ENCODE measurements at places on chromosomes 7 and 10.

DNA sequence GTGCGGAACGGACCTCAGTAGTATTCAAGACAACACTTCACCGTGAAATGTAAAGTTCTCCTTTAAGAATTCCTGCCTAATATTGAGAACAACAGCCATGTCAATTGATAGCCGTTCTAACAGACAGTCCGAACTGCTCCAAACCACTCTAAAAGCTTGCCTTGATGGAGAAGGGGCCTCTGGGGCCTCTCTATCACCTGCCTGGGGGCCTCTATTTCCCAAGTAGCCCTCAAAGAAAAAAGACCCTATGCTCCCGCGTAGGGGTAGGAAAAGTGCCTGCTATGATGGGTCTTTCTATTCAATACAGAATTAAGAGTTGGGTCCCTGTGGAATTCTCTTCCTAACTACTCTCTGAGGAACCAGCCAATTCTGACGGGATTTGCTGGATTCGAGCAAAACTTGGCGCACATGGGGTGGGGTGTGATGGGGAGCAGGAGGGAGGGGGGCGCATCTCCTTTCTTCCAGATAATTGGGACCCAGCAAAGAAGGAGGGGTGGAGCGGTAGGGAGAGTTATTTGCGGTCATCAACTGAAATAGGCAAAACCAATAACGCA is 8.3 kb upstream of the DLX6 start:
- DNase-seq = no peak

GRCh38 chr10:126892226-126893175 is 12.7 kb upstream of the DOCK1 start:
- no peak for DNase-seq

- peak; percentile 86 for DNase-seq
These were observed 104.3 kb upstream of the CAV2 start for GRCh38 chr7:116395141-116395791.

GRCh38 chr7:47292832-47293309 is 289.0 kb downstream of the TNS3 start:
- DNase-seq = no peak

GRCh38 chr10:110323503-110323902 is 18.8 kb upstream of the SMNDC1 start:
- DNase-seq = peak; percentile 70

DNA sequence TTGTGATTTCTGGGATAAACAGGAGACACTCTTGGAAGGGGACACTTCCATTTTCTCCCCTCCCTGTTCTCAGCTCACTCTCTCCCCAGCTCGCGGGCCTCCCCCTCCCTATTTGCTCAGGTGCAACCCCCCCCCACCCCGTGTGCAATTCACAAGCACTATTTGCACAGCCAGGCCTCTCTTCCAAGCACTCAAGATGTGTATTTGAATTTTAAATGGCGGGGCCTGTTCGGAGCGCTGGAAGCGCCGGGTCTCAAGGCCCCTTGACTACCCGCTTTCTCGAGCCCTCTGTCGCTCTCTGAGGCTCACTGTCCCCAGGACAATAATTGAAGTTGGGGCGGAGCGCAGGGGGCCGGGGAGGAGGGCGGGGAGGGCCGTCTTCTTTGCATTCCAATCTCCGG is 7.8 kb downstream of the SHH start:
- no peak for DNase-seq
